ENCODE measurements at places on chromosomes 3 and 15.

DNA sequence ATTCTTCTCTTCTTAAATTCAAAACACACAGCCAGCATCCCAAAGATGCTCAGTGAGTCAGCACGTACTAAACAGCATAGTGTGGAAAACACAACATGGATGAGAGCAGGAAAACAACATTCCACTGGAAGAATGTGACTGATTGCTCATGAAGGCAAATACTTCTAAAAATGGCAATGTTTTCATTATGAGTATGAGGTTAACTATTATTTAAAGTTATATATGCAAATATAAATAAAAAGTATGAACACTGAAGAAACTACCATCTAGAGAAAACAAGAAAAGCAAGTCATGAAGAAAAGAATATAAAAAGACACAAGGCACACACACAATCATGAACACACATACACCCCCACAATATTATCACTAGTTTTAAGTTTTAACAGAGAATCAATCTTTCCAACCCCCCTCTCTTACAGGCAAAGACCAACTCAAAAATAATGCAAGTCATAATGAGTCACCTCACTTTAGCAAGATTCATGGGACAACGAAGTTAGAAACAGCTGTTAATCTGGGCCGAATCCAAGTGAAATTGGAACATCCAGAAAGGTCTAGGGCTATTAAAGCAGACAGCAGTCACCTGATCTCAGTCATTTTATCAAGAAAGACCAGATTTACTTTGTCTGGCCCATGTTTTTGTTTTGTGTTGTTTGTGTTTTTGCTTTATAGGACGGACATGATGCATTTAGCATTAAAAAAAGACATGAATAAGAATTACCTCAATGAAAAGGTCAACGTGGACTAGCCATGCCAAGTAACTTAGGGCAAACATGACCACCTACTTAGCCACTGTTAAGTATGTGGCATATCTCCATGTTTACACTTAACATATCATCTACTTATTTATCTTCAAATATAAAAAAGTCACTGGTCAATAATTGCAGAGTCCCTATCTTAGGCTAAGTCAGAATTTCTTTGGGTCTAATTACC is 18.1 kb downstream of the GBE1 start:
- no peak for DNase-seq

DNA sequence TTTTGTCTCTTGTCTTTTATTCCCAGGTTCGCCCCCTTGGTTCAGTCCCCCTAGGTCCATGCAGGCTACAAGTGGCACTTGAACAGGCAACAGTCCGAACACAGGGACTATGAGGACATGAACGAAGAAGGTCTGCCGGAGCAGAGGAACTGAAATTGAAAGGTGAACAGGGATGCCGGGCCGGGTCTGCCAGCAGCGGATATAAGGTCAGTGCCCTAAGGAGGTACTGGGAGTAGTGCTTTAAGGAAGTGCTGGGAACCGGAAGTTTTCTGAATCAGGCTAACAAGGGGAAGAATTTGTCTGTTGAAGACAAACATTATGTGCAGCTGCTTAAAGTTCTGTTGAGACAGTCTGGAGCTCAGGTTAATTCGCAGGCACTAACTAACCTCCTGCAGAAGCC is 46.8 kb downstream of the LSM3 start:
- DNase-seq, result no peak

GRCh38 chr3:111081008-111081545 is 9.5 kb downstream of the NECTIN3 start:
- DNase-seq, result no peak

- no peak for DNase-seq
These were observed 21.3 kb downstream of the KIF15 start for GRCh38 chr3:44782891-44783290.

DNA sequence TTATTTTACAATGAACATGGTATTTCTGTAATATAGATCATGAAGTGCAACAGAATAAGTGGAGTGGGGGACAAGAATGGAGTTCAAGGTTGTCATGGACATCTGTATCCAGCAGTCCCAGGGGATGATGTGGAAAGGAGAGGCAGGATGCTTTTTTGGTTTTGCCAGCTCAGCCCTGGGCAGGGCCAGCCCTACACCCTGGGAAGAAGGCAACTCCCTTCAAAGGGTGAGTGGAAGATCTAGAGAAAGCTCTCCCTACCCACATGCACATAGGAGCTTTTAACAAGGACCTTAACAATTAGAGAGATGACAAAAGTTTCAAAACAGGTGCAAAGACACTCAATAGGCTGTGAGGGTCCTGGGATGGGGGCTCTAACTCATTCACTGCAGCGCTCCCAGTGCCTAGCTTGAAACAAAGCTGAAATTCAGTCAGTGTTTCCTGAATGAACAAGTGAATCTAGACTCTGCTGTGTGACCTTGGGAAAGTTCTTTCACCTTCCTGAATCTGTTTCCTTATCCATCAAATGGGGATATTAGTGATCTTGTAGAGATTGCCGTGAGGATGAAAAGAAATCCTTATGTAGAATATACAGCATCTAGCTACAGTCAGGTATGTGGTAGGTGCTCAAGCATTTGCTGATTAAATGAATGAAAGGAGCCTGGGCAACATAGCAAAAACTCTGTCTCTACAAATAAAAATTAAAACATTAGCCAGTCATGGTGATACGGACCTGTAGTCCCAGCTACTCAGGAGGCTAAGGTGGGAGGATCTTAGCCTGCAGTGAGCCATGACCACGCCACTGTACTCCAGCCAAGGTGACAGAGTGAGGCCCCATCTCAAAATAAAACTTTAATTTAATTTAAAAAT is 14.3 kb downstream of the BHLHE40 start:
- DNase-seq, result no peak

GRCh38 chr15:57534281-57534680 is 57.4 kb upstream of the MYZAP start:
- no peak for DNase-seq

DNA sequence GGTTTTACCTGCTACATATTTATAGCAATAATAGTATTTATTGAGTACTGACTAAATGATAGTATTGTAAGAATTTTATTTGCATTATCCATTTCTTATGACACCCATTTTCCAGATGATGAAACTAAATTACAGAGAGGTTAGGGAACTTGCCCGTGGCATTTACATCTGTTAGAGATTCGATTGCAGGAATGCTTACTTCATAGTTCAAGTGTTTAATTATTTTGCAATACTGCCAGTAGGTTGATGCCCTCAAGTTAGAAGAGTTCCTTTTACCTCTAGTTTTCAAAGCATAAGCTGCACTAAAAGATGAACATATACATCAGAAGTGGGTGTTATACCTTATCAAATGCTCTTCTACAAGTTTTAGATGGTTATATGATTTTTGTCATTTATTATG is 362.8 kb upstream of the RGMA start:
- no peak for DNase-seq

- DNase-seq, result no peak
These were observed 104.0 kb downstream of the VGLL4 start for GRCh38 chr3:11539677-11540076.

DNA sequence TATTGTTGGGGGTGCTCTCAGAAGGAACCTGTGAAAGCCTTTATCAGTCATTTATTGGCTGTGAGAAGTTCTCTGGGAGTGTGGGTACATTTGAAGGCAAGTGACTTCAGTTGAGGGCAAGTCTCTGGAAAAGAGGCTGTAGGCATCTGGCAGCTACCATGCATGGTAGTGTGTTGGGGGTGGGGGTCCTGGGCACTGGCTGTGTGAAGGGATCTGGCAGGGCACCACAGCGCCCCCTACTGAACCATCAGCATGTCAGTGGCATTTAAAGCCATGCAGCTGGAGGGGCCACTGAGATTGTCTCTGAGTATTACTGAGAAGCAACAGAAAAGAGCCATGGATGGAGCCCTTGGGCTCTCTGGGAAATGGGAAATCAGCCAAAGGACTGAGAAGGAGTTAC is 30.6 kb downstream of the CRTAP start:
- DNase-seq, result no peak

DNA sequence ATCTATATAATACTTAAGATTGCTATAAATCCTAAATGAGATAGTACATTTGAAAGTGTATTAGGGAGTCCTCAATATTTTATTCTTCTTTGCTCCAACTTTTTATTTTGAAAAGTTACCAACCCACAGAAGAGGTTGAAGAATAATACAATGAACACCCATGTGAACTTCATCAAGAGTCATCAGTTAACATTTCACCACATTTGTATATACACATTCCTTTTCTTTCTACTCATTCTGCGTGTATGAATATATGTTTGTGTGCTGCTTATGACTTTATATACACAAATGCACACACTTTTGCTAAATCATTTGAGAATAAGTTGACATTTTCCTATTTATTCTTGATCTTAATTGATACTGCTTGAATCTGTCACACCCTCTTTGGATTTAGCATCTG is 193.3 kb upstream of the CGNL1 start:
- no peak for DNase-seq

DNA sequence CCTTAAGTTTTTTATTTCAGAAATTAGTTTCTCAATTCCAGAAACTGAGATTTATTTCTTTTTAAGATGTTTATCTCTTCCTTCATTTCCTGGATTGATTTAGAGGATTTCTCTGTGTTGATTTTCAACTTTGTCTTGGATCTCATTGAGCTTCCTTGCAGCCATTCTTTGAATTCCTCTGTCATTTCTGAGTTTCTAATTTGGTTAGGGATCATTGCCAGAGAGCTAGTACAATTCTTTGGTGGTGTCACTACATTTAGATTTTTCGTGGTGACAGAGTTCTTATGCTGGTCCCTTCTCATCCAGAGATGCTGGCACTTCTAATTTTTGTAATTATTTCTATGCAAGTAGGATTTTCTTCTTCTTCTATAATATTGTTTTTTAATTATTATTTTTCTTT is 691.1 kb upstream of the NAALADL2 start:
- no peak for DNase-seq

DNA sequence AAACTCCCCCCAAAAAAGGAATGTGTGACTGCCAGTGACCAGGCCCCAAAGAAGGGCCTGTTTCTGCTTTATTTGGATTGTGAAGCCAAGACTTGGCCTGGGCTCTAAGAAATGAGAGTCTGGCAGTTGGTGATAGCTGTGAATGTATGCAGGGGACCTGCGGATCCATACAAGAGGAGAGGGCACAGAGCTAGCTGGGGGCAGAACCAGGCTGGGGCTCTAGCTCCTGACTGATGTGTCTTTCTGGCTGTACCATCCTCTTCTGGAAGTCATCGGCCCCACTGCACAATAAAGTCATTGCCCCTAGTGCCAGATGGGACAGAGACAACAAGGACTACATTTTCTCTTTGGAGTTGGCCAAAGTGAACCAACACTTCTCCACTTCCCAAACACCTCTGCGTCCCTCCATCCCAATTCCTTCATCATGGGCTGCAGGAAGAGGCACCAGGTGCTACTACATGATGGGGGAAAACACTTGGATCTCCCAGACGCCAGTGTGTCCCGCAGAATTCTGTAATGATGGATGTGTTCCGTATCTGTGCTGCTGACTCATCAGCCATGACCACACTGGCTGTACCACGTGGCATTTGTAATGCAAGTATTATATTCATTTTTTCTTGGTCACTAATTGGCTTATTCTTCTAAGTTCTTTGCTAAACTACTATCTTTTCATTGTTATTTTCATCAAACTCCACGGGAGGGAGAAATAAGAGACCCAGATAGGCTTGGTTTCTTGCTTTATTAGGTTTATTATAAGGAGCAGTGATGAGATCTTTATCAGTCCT is 1.7 kb upstream of the PLA2G4F start:
- DNase-seq, result no peak

GRCh38 chr3:150411546-150411945 is 3.4 kb downstream of the TSC22D2 start:
- no peak for DNase-seq

DNA sequence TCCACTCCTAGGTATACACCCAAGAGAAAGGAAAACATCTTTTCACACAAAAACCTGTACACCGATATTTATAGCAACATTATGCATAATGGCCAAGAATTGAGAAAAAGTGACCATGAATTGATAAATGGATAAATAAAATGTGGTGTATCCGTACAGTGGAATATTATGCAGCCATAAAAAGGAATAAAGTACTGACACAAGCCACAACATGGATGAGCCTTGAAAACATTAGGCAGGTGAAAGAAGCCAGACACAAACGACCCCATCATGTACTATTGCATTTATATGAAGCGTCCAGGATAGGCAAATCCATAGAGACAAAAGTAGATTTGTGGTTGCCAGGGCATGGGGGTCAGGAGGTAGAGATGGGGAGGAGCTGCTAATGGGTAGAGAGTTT is 64.2 kb upstream of the SLC6A6 start:
- no peak for DNase-seq

DNA sequence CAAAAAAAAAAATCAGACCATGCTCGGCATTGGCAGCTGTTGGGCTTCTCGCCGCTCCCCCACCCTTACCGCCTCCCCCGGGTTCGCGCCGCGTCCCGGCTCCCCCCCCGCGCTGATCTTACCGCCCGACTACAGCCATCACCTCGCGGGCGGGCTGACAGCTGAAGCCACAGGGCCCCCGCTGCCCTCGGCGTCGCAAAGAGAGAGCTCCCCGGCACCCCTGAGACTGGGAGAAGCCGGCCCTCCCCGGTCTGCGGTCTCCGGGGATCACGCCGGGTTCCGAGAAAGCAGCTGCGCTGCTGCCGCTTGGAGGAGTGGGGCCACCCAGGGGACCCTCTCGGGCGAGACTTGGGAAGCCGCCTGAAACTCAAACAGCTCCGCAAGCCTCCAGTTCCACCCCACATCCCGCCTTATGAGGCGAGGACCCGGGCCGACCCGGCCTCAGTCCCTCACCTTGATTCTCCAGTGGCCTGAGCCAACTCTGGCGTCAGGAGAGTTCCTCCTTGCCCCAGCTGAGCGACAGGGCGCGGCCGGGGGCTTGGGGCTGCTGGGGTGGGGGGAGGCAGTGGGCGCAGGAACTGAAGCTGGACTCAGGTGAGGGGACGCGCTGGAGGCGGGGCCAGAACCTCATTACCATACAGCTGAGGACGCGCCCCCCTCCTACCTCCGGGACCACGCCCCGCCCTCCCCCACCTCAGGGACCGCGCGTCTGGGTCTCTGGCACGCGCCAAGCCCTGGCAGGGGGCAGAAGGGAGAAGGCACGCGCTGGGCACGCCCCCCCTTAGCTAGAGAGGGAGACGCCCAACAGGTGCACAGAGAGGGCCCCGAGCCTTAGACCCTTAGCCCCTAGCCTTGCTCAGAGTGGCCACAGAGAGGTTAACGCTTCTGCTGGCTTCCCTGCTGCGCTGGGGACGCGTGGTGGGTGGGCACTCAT is 1.0 kb upstream of the DLL4 start:
- DNase-seq, result no peak

DNA sequence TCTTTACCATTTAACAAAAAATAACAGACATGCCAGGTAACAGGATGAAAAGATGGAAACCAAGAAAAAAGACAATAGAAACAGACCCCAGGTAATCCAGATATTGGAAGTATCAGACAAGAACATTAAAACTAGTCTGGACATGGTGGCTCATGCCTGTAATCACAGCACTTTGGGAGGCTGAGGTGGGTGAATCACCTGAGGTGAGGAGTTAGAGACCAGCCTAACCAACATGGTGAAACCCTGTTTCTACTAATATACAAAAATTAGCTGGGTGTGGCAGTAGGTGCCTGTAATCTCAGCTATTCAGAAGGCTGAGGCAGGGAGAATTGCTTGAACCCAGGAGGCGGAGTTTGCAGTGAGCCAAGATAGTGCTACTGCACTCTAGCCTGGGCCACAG is 40.6 kb downstream of the ACAD9 start:
- no peak for DNase-seq

Measured in right renal cortex interstitium (tissue), 3 donors.